ENCODE measurements at places on chromosomes 4 and X.

- DNase-seq = peak; percentile 74
Observed at GRCh38 chrX:110180928-110181310, 137.0 kb downstream of the AMMECR1 start.

DNA sequence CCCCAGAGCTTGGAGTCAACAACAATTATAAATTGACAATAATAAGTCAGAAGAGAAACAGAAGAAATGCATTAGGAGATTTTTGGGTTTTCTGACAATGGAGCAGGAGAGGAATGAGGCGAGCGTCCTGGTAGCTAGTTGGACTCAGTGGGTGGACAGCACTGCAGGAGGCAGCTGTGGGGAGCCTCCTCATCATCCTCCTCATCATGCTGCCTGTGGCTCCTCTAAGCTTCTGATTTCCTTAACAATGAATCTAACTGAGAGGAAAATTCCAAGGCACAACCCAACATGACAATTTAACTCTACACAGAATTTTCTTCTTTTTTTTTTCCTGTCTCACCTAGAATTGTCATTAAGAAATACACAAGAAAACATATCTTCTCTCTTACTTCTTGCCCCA is 357.1 kb upstream of the NOCT start:
- DNase-seq = no peak

GRCh38 chr4:33395731-33396485 is 2675.7 kb downstream of the PCDH7 start:
- no peak for DNase-seq

DNA sequence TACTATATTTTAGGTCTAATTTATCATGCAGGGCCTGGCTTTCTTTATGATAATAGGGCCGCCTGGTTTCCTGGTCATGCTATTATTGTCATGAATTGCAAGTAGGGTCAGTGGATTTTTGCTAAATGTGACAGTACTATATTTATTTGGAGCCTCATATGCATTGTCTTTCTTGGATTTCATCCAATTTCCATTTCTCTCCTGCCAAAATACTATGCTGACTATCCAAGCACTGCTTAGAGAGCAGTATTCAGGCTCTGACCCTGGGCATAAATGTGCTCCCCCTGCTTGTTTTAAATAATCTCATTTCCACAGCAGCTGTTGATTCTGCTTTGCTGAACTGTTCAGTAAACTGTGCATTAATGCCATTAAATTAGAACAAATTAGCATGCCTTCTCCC is 269.3 kb downstream of the GPM6A start:
- no peak for DNase-seq

DNA sequence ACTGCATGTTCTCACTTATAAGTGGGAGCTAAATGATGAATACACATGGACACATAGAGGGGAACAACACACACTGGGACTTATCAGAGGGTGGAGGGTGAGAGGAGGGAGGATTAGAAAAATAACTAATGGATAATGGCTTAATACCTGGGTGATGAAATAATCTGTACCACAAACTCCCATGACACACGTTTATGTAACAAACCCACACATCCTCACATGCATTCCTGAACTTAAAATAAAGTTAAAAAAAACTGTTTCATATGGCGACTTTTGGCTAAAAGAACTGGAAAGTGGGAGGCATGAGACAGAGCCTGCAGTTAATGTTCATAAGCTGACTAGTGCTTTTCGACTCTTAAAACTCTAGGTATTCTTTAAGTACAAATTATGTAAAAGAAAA is 98.9 kb upstream of the NPFFR2 start:
- DNase-seq = no peak

GRCh38 chr4:24643774-24644520 is 59.6 kb upstream of the DHX15 start:
- no peak for DNase-seq

DNA sequence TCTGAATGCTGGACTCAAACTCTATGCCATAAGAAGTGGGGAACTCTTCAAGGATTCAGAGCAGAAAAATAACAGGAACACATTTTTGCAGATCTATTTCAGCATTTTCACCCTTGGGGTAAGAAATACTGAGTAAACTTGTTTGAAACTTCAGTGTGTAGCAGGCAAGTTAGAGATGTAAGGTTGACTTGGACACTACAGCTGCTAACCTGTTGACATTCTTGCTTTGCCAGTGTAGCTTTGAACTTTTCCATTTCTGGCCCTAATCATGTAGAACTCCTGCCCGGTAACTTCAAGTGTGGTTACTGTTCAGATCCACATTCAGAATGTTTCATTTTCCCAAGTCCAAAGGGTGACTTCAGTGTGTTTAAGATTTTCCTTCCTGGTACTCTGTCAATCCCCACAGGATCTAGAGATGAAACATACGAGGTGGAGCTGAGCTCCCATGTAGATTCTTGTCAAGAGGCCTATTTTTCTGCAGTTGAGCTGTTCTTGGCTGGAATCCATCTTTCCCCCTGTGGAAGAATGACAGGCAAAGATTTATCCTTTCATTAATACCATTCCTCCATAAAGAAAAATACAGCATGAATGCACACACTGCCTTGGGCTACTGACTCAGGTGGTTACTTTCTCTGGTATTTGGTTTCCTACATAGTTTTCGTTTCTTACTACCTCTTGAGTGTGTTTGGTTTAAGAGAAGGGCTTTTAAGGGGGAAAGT is 34.1 kb downstream of the FHDC1 start:
- DNase-seq = no peak
